ENCODE measurements at places on chromosomes 6 and 20. TPM values are rescaled to one million over a fixed set of nuclear protein-coding genes. Genes with fewer than 3 reads are reported as not detected.
A peak's percentile ranks its signal among the peaks of the same experiment; 100 is the strongest.

DNA sequence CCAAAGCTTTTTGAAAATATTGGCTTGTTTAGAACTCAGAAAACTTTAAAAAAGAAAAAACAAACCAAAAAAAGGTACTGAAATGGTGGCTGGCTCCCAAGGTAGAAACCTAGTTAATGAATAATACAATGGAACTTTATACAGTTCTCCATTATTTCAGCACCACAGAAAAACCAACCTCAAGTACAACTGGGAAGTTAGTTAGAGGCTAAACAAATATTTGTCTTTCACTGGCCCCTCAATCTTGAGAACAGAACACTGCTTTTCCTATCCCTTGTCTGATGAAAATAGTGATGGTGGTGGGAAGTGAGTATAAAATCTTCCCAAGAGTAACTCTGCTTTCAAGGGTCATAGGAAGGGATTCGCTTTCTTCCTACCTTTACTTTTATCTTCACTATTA, 126.5 kb downstream of the REV3L start:
- no peak for DNase-seq

- no peak for DNase-seq
Observed at GRCh38 chr6:3351829-3352524, 93.2 kb downstream of the PSMG4 start.

DNA sequence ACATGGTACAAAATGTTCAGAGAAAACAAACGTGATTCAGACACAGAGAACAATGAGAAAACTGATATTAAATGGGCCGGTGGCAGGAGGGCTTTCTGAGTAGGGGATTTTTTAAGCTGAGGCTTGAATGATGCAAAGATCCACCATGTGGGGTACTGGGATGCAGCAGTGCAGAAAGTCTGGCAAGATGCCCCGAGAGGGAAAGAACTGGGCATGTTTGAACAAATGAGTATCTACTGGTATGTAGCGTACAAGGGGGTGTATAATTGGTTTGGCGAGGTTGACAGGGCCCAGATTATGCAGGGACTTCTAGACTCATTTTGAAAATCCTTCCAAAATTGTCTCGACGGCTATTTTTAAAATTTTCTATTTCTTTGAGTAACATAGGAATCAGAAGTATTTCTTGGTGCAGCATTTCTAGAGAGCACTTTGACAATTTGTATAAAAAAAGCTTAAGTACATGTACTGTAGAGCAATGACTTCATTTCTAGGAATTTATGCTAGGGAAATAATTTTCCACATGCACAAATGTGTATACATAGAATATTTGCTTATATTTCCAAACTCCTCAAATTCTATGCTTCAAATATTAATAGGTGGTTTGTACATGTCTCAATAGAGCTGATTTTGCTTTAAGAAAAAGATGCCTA, 119.6 kb upstream of the DOK5 start:
- no peak for DNase-seq

POM121L2 gene
- total RNA-seq = not detected

PPP1R3G gene
- total RNA-seq = 0.06 TPM

NR2E1 gene
- total RNA-seq = not detected

DNA sequence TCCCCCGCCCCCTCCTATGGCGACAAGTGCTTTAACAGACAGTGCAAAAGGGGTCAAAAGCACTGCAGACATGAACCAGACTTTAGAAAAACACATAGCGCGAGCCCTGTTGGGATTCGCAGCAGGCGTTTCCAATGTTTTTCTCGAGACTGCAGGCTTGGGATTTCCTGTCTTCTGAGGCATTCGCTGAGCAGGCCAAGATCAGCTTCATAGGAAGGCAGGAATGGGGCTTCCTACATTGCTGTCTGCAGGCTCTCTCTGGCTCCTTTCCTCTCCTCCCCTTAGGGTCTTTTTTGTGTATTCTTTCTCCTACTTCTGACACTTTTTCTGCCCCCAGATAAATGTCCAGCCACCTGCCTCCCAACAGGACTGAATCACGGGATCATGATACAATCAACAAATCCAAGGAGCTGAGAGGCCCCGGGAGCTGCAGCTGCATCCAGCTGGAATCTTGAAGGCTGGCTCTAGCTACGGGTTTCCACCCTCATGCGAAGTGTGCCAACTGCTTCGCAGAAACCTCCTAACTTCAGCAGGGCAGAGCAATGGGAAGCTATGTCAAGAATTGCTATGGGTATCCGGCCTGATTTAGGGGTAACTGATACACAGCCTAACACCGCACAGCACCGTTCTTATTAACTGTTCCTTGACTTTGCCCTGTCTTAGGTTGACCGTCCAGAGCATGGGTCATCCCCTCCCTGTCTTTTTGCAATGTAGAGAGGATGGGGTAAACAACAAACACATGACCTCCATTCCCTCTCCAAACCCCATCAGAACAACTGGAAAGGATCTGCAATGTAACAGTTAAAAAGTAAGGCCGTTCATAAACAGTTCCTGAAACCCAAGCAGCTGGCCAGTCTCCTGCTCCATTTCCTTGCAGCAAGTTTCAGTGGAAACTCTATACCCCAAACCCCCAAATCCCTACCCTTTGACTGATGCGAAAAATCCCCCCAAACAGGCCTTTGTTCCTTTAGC, 31.5 kb downstream of the SNX5 start:
- DNase-seq = no peak

GRCh38 chr6:146775220-146775619, 176.4 kb downstream of the ADGB start:
- no peak for DNase-seq

GRCh38 chr6:96124778-96125177, 109.0 kb downstream of the FUT9 start:
- DNase-seq = no peak

TMEM74B gene
- 1.9 TPM for total RNA-seq

- DNase-seq = no peak
Observed at GRCh38 chr6:19597809-19598320, 239.3 kb upstream of the ID4 start.

- DNase-seq = peak; percentile 73
Observed at GRCh38 chr6:42402184-42402583, 49.5 kb downstream of the TRERF1 start.

- no peak for DNase-seq
Observed at GRCh38 chr6:157150076-157150475, 173.2 kb downstream of the TMEM242 start.

DNA sequence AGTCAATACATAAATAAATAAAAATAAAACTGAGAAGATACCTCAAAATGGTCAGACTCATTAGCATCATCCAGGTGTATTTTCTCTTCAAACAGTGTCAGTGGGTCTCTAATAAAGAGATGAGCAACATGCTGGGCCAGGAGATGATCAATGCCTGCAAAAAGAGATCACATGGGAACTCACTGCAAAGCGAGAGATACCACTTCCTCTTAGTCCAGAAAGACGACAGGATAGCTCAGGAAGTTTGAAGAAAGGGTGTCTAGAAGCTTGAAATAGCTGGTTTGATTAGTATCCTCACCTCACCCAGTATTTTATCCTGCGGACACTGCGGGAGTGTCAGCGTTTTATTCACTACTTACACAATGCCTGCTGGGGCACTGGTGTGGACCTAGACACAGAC, 38.0 kb downstream of the GCLC start:
- no peak for DNase-seq

NXT1 gene
- 53.5 TPM for total RNA-seq

DNA sequence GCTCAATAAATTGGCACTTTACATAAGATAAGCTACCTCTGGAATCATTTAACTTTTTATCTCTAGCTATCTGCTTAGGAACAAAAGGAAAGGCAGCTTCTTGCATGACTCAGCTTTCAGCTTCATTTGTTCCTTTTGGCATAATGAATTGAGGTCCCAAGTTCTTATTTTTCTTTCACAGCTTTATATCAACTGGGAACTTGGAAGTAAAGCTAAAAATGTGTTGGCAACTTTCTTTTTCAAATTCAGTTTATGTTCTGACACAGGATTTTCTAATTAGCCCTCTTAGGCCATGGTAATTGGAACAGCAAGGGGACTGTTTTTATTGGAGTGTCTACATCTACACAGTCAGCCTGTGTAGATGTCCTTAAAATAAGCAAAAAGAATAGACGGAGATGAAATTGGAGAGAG, 55.2 kb upstream of the MRAP2 start:
- DNase-seq = no peak

- no peak for DNase-seq
Observed at GRCh38 chr6:170186006-170186935, 104.6 kb downstream of the DLL1 start.

DSP gene
- total RNA-seq = 0.16 TPM

DNA sequence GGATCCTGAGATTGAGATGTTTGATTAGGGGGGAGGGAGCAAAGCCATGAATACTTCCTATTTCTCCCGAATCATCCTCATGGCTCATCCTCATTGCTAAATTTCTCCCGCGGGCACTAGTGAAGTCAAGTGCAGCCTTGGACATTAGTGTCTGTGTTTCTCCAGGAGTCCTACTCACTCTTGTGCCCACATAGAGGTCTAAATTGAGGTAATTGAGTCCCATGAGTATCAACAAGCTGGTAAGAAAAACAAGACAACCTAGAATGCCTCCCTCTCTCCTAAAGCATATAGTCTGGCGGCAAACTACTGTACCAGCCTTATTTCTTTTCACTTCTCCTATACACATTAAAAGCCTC, 420 bp downstream of the CENPQ start:
- DNase-seq = no peak

- DNase-seq = no peak
Observed at GRCh38 chr6:5174756-5175549, 85.8 kb downstream of the LYRM4 start.

GRCh38 chr6:71444222-71444621, 155.6 kb downstream of the OGFRL1 start:
- no peak for DNase-seq

DNA sequence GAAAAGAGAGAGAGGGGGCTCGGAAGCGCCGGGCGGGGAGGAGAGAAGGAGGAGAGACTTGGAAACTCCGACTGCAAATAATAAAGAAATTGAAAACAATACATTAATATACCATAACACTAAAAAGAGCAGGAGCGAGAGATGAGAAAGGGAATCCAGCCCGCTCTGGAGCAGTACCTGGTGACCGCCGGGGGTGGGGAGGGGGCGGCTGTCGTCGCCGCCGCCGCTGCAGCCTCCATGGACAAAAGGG, 338 bp downstream of the E2F3 start:
- DNase-seq = no peak

DNA sequence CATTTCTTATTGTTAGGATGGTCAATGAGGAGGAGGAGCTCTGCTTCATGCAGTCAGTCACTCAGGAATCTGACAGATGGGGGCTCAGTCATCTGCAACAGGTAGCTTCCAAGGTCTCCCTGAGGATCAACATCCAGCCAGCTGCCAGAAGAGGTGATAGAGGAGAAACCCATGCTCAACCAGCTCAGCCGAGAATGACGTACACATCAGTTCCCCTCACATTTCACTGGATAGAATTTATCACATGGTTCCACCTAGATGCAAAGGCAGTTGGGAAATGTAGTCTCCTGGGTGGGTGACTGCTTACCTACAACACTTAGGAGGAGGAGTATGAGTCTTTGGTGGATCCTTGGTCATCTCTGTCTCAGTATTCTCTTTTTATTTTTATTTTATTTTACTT, 144.5 kb downstream of the CEBPB start:
- no peak for DNase-seq

HCRTR2 gene
- not detected for total RNA-seq

TREM1 gene
- total RNA-seq = not detected

DNA sequence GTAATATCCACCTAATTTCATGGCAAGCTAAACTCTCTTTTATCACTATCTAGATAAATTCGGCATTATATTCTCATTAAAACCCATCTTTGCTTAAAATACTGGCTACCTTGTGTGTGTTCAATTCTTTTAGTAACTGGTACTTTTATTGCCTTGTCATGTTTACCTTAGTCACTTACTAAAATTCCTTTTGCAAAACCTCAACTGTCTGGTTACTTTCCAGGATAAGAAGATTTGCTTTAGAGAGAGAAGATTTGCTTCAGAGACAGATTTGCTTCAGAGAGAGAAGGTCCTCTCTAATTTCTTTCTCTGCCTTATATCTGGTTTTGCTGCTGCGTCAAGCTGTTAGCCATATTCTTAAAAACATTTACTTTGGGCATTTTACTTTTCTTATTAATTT, 151.5 kb upstream of the MLIP start:
- DNase-seq = no peak

COL9A3 gene
- 1.0 TPM for total RNA-seq

DNA sequence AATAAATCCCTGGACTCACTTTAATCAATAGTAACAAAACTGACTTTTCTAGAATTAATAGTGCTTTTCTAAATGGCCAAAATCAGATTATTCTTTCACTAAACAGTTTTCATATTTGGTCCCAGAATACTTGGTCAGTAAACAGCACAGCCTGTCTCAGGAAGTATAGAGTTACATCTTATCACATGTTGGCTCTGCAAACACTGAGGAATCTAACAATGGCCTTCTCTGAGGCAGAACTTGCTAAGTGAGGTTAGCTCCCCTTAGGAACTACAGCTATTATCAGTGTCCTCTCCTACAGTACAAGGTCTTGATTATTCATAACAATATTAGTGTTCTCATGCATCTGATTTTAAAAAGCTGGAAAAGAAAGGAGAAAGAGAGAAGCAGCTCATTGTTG, 1622.8 kb downstream of the HACE1 start:
- no peak for DNase-seq

GRCh38 chr20:354298-354977, 7.5 kb downstream of the NRSN2 start:
- DNase-seq = peak; percentile 77

MAN1A1 gene
- 22.6 TPM for total RNA-seq

GRCh38 chr20:10927011-10927583, 253.3 kb upstream of the JAG1 start:
- DNase-seq = no peak

MTFR2 gene
- 28.4 TPM for total RNA-seq

DNA sequence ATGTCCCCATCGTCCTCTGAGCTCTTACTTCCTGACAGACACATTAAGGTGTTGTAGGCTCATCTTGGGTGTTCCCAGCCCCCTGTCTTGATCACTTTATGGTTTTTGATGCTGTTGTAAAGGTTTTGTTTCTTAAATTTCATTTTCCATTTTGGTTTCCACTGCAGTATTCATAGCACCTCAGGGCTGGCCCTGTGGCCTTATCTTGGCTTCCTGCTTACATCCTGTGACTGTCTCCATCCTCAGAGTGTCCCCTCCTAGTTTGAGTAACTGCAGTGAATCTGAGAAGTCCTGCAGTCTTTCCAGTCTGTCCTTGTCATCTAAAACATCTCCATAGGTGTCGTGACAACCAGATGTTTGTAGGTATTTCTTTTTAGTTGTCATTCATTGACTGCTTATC, 50.9 kb downstream of the JARID2 start:
- peak; percentile 54 for DNase-seq

GRCh38 chr6:166520905-166521834, 65.3 kb downstream of the RAMACL start:
- no peak for DNase-seq

GRCh38 chr6:114390176-114390575, 47.4 kb upstream of the HS3ST5 start:
- DNase-seq = no peak

DNA sequence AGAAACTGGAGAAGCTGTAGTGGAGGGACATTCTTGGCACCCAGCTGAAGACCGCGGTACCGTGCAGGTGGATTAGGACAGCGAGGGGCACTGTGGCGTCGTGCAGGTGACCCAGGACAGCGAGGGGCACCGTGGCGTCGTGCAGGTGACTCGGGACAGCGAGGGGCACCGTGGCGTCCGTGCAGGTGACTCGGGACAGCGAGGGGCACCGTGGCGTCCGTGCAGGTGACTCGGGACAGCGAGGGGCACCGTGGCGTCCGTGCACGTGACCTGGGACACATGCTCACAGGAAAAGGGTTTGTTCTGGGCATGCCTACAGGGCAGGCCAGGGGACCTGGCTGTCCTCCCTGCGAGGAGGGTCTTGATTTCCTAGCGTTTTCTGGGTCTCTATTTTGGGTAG, 29.2 kb upstream of the SMOC2 start:
- no peak for DNase-seq

- no peak for DNase-seq
Observed at GRCh38 chr6:111745186-111745585, 128.1 kb downstream of the FYN start.

All from activated naive CD8-positive, alpha-beta T cell treated with anti-CD3 and anti-CD28 coated beads for 36 hours (primary cell).